ENCODE measurements at places on chromosomes 2 and 18. TPM values are rescaled to one million over a fixed set of nuclear protein-coding genes. Genes with fewer than 3 reads are reported as not detected.

DCDC2C gene
- not detected for total RNA-seq

SERPINB10 gene
- not detected for total RNA-seq

IL36A gene
- total RNA-seq = not detected

MC2R gene
- total RNA-seq = not detected

TNS1 gene
- total RNA-seq = 2.6 TPM

SLC9A2 gene
- total RNA-seq = 0.05 TPM

GPR45 gene
- total RNA-seq = not detected

SNX17 gene
- 70.4 TPM for total RNA-seq

CHST10 gene
- total RNA-seq = 13.7 TPM

CCL20 gene
- not detected for total RNA-seq

C1QL2 gene
- total RNA-seq = not detected

LYPD1 gene
- total RNA-seq = 146 TPM

UGT1A3 gene
- total RNA-seq = not detected

SKA1 gene
- total RNA-seq = 37.5 TPM

MRO gene
- total RNA-seq = not detected

SFT2D3 gene
- total RNA-seq = 5.6 TPM

SULT1C4 gene
- total RNA-seq = not detected

SLC35F5 gene
- total RNA-seq = 66.1 TPM

ARHGAP15 gene
- total RNA-seq = not detected

LRRTM1 gene
- total RNA-seq = not detected
